Stimulated activated CD8-positive, alpha-beta memory T cell treated with anti-CD3 and anti-CD28 coated beads, Interleukin-7, amount 100 ng/mL, for 48 hours (primary cell): ENCODE measurements at places on chromosomes 5 and 9.

DNA sequence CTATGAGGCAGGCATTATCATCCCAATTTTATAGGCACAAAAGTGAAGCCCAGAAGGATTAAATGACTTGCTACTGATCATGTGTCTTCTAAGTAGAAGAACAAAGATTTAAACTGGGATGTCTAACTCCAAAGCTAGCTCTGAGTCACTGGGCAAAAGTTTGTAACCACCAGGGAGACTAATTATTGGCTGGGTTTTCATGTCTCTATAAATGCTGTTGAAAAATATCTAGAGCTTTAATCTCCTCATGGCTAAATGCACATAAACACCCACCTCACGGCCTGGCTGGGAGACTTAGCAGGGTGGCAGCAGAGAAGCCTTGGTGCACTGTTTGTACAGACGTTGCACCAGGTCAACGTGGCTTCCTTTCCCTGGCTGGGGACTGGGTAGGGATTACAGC, 144.6 kb downstream of the MELK start:
- DNase-seq = no peak

GRCh38 chr5:126027652-126028051, 395.6 kb upstream of the GRAMD2B start:
- DNase-seq = no peak

GRCh38 chr9:79962836-79963235, 391.1 kb downstream of the TLE4 start:
- no peak for DNase-seq

DNA sequence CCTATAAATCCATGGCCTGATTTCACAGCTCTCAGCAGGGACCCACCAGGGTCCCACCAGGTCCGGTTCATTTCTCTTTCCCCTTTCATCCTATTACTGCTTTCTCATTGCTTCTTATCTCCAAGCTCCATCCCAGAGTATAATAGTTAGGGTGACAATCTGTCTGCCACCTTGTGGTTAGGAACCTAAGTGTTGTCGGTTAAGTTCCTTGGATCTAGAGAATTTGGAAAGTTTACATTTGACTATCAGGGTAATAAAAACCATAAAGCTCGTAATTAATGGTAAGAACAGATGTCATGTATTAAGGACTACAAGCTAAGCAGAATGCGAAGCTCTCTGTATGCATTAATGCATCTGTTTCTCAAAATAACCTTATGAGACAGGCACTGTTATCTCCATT, 259.1 kb downstream of the SH3GL2 start:
- DNase-seq = no peak

GRCh38 chr5:136890431-136891148, 525.2 kb upstream of the TRPC7 start:
- no peak for DNase-seq

DNA sequence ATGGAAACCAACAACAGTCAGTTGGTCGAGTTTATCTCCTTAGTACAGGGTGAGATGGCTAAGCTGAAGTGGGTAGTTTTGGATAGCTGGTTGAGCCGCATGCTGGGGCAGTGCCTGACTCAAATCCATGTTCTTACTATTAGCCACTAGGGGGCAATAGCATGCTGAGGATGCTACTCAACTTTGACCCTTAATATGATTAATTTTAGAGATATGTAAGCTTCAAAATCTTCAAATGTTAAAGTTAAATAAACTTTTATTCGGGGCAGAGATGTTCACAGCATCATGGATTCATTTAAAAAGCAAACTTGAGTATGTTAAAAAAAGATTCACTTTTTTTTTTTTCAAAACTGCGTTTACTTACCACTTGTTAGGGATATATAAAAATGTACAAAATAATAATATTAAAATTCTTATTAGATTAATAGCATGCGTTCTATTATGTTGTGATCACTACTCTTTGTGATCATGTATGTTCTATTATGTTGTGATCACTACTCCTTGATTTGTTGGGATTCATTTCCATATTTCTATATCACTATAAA, 57.0 kb downstream of the C9orf153 start:
- no peak for DNase-seq

DNA sequence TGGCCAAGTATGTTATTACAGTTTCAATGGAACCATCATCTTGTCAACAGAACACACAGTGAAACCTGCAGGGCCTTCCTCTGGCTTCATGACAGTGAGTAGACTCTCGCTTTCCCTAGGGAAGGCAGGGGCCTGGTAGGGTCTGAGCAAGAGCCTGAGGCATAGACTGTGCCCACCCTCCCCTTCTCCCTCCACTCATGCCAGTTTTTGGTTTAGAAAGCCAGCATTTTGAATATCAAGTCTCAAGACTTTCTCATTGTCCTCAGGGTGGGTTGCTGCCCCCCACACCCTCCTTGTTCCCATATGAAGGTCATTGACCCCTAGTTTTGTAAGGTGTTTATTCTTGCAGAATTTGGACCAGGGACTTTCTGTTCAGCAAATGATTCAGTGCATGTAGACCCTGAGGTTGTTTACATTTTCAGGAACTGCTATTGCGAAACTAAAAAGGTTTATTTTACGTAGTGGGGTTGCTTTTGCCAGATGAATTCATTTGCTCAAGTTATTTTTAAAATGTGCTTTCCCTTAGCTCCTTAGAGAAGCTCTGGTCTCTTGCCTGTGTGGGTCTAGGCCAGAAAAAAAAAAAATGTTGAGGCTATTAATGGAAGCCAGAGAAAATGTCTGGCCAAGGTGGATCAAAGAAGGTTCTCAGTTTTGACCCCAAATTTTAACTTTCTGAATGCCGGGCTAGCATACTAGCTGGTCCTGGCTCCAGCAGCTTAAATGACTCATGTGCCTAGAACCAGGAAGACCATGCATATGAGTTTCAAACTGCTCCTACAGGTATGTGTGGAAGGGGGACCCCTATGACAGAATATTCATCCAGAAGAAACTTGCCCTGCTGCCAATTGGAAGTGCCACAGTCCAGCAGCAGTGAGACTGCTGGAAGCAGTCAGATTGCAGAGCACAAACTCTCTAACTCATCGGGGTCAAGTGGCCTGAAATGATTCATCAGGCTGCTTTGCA, 10.1 kb upstream of the MOB3B start:
- DNase-seq = no peak

- DNase-seq = no peak
These were observed 48.5 kb upstream of the DAB2 start for GRCh38 chr5:39473156-39473775.

GRCh38 chr5:1299961-1300360, 5.1 kb upstream of the TERT start:
- DNase-seq = no peak

DNA sequence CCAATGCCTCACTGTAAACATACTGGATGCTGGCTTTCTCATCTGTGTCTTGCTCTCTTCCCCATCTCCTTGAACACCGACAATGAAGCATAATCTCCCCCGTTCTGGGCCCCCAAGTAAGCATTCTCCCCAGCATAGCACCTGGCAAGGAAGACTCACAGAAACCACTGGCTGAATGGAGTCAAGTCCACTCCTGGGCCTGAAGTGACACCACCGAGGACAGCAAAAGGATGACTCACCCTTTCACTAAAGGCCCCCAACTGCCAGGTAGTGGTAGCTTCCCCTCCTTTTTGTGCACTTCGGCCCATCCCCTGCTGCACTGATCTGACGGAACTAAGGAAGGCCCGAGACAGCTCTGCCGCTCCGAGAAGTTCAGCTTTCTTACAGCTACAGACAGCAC, 9.4 kb downstream of the VDAC1 start:
- no peak for DNase-seq

- no peak for DNase-seq
These were observed 183.1 kb downstream of the PARP8 start for GRCh38 chr5:50849554-50849953.

GRCh38 chr5:103041071-103041676, 78.8 kb downstream of the GIN1 start:
- DNase-seq = no peak

- DNase-seq = no peak
These were observed 8.7 kb downstream of the UBQLN1 start for GRCh38 chr9:83698976-83699585.

GRCh38 chr5:43638546-43638945, 35.6 kb downstream of the NNT start:
- DNase-seq = no peak

DNA sequence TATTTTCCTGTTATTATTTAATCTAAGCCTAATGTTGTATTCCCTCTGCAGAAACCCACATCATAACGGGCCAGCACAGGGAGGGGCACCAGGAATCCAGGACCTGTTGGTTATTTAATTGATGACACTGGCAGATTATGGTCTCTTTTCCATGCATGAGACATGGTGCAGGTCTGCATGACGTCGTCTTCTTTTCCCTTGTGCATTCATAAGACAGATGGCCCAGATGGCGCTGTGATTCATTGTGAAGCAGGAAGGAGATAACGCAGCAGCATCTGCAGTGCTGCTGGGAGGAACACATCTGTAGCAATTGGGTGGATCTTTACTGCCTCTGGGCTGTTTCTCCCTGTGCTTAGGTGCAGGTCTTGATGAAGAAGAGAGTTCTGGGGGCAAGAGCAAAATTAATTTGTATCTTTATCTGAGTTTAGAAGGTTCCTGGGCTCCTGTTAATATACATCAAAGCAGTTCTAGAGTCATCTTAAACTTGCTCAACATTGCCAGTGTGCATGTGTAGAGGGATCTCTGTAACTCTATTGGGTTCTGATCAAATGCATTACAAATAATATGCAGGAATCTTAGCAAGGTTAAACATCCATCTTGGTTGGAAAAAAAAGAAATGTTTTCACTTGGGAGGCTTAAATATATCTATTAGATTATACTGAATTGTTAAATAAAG, 176.1 kb downstream of the PCSK1 start:
- DNase-seq = no peak

DNA sequence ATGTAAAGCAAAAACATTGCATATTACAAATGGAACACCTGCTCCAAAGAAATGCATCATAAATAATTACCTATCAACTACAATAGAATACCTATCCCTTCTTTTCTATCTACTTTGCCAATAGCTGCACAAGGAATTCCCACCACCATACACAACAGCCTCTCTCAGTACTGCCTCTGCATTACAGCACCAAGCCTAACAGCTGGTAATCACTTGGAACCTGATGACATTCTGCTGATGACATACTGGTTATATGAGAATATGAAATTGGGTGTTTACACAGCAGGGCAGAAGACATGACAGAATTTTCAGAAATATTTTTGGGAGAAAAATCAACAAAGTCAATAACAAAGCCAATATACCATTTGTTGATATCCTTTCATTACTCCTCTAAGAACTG, 43.2 kb downstream of the PSMB7 start:
- no peak for DNase-seq

DNA sequence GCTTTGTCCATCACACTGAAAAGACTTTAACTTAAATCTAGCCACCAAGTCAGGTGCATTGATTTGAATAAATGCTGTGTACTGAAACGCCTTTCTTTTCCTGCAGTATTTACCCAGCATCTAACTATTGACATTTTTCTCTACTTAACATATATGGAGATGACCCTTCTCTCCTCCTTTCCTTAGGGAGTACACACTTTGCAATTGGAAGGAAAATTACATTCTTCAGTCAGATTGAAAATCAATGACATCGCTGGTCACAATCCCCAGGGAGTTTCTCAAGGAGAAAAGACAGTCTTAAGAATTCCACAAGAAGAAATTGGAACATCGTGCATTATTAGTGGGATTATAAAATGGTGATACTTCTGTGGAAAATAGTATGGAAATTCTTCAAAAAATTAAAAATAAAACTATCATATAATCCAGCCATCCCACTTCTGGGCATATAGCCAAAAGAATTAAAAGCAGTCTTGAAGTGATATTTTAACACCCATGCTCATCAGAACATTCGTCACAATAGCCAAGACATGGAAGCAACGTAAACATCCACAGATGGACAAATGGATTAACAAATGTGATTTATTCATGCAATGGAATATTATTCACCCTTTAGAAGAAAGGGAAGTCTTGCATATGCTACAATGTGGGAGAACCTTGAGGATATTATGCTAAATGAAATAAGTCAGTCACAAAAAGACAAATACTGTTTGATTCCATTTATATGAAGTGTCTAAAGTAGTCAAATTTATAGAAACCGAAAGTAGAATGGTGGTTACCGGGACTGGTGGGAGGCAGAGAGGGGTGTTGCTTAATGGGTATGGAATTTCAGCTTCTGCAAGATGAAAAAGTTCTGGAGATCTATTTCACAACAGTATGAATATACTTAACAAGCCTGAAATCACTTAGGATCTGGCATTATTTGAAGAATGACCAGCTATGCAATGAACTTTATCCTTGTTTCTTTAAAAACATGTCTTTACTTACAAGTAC, 14.3 kb upstream of the FREM1 start:
- no peak for DNase-seq

GRCh38 chr9:72911816-72912215, 41.0 kb downstream of the ALDH1A1 start:
- DNase-seq = no peak

DNA sequence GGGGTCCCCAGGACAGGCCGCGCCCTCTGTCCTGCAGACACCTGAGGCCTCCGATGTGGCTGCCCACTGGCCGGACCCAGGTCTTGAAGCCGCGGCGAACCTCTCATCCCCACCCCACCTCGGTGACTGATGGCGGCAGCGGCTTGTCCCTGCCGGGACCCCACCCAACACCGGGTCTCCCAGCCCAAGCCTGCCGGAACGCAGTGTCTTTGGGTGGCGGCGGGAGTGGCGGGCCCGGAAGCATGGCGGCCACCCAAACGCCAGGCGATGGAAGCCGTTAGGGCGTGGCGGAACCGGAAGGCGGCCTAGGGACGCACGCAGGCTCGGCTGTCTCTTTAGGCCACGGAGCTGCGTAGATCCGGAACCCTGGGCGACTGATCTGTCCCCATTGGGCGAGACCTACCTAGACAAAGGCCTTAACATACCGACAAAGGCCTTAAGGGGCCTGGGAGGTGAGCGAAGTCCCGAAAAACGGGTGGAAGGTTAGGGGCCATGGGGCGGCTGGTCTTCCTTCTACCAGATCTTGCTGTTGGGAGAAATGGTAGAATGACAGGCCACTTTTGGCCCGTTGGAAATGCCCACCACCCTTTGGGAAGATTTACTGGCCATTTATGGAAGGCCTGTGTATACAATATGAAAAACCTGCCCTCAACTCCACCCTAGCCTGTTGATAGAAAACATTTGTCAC, 94.6 kb upstream of the SMC2 start:
- DNase-seq = no peak
